D341Med (cell line): ENCODE measurements at places on chromosomes 6 and 20.

- no peak for DNase-seq
Measured at GRCh38 chr6:156113631-156114030, 658.0 kb upstream of the NOX3 start.

GRCh38 chr6:141354191-141354955, 778.4 kb upstream of the GJE1 start:
- no peak for DNase-seq

DNA sequence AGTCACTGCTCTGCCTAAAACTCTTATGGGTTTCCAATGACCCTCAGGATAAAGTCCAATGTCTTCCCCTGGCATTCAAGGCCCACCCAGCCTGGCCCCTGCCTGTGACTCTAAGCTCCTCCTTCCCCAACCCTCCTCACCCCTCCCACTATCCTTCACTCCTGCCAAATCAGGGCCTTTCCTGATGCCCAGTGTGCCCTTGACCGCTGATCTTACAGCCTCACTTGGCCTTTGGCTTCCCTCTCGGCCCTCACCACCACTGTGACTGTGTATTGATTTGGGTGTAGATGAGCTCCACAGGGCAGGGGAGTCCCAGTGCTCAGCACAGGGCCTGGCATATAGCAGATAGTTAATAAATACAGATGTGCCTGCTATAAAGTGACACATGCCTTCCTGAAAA, 115.7 kb downstream of the TOX2 start:
- no peak for DNase-seq

DNA sequence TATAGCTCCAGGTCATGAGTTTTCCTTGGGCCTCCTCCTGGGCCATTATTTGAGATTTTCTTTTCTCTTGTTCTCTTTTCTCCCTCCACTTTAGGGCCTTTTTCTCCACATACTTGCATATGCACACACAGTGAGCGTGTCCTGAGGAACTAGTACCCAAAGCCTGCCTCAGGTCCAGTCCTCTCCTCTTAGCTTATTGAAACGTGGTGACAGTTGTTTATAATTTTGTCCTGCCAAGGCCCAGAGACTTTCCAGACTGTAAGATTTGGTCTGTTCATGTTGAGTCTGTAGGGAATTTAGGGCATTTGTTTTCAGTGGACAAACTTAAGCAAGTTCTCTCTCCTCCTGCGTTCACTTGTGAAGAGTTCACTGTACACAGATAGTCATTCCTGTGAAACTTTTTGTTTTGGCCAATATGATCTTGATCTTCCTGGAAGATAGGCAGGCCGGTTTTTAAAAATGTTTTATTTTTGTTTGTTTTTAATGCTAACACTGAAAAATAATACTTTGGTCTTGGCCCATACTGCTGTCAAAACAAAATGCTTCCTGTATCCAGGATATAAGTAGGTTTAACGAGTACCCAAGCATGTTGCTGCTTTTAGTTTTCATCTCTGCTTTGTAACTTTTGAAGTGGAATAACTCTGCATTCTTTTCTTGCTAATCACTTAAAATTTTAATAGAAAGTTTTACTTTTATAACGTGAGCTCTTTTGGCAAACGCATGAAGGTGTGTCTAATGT, 20.7 kb downstream of the LRRC1 start:
- no peak for DNase-seq

DNA sequence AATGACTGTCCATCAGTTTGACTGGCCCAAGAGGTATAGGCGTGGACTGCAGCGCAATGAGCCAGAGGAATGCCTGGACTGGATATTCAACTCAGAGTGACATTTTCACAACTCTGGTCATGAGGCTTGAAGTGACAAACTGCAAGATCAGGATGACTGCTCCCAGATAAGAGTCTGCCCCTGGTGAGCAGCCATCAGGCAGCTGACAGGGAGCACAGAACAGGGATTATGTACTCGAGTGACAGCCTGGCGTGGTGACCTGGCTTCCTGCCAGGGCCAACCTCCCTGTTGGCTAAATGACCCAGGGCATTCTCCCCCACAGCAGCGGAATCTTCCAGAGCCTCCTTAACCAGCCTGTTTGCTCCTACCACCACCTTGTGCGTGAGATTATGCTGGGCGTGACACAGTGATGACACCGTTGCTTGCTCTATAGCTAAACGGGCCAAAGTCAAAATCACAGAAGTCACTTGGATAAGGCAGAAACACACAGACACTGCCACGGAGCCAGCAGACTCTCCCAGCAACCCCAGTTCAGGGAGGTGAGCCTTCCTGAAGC, 209.1 kb upstream of the JARID2 start:
- peak; percentile 66 for DNase-seq

DNA sequence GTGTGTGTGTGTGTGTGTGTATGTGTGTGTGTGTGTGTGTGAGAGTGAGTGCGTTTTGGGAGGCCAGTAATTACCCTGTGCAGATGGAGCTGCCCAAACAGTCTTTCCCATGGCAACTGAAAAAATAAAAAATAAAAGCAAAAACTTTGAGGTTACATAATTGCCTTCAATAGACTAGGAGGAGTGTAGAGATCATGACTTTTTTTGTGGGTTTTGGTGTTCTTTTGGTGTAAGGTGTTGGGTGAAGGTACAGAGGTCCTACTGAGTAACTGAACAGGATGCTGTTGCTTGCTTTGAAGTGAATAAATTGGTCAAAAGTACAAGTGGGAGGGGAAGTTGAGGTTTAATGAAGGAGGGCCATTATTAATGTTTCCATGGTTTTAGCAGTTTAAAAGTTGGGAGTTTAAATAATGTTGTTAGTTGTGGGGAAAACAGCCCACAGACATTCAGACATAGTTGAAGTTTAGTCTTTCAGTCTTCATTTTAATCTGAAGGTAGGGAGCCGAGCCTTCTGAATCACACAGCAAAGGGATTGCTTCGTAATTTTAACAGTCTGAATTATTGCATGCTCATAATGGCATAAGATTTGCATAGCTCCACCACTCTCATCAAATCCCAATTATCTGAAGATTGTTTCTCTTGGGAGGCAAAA, 251.4 kb downstream of the PRL start:
- no peak for DNase-seq
